ENCODE measurements at places on chromosomes 4 and X. TPM values are rescaled to one million over a fixed set of nuclear protein-coding genes. Genes with fewer than 3 reads are reported as not detected.

Gene CT45A5
- not detected for total RNA-seq

DNA sequence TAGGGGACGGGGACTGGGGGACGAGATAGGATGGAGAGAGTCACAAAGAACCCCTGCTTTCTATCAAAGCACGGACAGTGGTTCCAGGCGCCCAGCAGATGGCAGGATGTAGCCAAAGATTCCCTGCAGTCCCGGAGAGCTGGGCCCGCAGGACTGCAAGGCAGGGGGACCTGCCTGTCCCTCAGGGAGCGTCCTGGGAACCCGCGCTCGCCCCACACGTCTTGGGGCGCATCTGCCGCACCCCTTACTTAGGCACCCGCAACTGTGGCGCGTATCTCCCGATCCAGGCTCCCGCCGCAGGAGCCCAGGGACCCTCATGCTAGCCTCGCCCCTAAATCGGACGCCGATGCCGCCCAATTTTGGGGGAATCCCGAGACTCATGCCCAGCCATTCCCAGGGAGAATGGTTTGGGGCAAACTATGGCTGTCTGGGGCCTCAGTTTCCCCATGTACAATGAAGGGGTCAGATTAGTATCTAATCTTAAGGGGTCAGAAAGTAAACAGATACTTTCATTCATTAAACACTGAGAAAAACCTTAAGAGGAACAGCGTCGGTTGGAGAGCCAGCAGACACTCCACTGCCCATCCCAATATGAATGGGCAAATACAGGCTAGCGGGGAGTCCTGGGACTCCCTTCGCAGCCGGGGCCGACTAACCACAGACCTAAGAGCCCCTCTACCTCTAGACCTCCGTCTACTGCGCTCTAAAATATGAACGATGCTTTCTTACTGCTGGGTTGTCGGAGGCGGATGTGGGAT lies 581 bp upstream of the STK32B start:
- DNase-seq, result no peak
- H3K4me3 ChIP-seq, result no peak overlapping the region
- H3K36me3 ChIP-seq, result no peaks in the 10 kb centered on the region
- H3K27ac ChIP-seq, result no peak overlapping the region
- H3K27me3 ChIP-seq, result peaks cover 9% of the 10 kb centered on the region
- no peaks in the 10 kb centered on the region for H3K4me1 ChIP-seq

DNA sequence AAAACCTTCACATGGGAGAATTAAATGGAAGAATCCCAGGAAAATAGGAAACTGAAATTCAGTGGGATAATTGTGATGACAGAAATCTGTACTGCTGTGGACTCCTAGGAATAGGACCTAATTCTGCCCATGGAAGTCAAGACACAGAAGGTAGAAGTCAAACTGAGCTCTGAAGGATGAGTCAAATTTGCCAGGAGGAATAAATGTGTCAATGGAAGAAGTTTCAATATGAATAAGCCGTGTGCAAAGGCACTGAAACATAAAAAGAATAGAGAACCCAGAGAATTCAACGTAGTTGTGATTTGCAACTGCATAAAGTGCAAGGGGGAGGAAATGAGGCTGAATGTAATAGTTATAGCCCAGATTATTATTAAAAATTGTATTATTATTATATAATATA lies 11.6 kb downstream of the ENAM start:
- H3K27ac ChIP-seq, result no peak overlapping the region
- no peaks in the 10 kb centered on the region for H3K4me1 ChIP-seq
- no peaks in the 10 kb centered on the region for H3K27me3 ChIP-seq
- no peak overlapping the region for H3K4me3 ChIP-seq

DNA sequence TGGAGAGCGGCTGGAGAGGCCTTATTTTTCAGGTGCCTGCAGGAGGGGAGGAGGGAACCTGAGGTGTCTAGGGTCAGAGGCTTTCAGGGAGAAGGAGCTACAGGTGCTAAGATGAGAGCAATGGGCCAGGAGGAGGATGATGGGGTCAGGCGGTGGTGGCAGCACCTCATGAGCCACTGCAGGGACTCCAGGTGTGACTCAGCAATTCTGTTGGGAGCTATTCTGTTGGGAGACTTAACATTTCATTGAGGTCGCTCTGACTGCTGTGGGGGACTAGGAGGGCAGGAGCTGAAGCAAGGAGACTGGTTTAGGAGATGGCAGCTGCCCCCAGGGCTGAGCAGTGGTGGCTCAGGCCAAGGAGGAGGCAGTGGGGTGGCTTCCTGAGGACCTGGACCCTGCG lies 65.0 kb downstream of the CLDN34 start:
- no peak for DNase-seq
- H3K27ac ChIP-seq, result no peak overlapping the region
- H3K4me3 ChIP-seq, result no peak overlapping the region
- H3K4me1 ChIP-seq, result no peaks in the 10 kb centered on the region
- no peaks in the 10 kb centered on the region for H3K36me3 ChIP-seq
- H3K27me3 ChIP-seq, result no peaks in the 10 kb centered on the region

DNA sequence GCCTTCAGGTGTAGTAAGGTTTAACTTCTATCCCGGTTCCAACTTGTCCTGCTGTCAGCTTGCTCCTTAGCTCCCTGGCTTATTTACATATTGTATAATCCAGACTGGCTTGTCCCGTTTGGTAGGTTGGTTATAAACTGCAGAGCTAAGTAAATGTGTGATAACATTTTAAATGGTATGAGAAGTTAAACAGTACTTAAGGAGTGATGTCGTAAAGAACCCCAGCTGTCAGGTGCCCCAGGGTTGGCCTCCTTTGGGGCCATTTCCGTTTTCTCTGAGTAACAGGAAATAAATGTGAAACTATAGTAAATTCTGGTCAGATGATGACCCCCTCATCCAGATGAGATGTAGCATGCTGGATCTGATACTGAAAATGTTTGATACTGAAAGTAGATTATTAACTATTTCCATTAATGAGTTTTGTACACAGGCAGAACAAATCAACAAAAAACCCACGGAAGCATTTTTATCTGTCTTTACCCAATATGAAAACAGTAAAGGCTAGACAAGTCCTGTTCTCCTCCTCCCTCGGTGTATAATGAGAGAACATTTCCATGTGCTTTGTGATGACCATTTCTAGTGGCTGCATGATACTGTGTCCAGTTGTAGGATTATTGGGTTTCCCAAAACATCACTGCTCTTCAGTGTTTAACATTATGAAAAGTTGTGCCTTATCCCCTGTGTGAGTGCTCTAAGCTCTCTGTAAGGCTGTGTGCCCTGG lies 22.4 kb downstream of the GAB1 start:
- H3K27ac ChIP-seq, result no peak overlapping the region
- no peak for DNase-seq
- no peak overlapping the region for H3K4me3 ChIP-seq

GRCh38 chr4:82718162-82718940 lies 80.2 kb downstream of the SCD5 start:
- H3K27ac ChIP-seq, result no peak overlapping the region
- no peak for DNase-seq
- no peaks in the 10 kb centered on the region for H3K4me1 ChIP-seq
- no peak overlapping the region for H3K4me3 ChIP-seq

GRCh38 chr4:105415281-105415744 lies 58.5 kb downstream of the PPA2 start:
- H3K4me3 ChIP-seq, result no peak overlapping the region
- H3K27me3 ChIP-seq, result no peaks in the 10 kb centered on the region
- no peak for DNase-seq
- no peak overlapping the region for H3K27ac ChIP-seq
- no peaks in the 10 kb centered on the region for H3K4me1 ChIP-seq

DNA sequence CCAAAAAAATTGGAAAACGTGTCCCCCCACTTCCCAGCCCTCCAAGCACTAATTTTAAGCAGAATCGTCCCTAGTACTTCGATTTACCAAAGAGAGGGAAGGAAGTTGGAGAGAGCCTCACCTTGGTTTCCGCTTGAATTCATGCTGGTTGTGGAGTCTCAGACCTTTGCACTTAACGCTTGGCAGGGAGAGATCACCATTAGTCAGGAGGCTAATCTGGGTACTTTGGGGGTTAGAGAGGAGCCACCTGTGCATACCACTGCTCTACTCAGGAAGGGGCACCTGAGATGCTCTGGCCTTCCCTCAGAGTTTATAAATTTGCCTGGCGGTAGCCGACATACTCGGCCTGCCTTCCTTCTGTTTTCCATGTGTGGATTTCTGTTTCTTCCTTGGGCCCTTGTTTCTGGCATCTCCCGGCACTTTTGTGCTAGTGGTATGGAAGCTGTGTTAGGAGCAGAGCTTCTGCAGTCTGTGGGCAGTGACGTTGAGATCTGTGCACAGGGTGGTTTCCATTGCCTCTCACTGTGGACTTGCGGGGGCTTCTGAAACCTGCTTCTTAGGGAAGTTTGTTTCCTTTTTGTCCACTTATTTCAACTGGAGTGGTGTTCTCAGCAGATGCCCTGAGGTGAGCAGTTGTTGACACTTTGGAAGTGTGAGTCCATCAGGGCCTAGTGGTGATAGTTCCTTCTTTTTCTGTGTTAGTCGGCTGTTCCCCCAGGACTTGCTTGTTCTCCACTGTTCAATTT lies 104.2 kb downstream of the TMEM131L start:
- H3K4me1 ChIP-seq, result peaks cover 42% of the 10 kb centered on the region
- no peak overlapping the region for H3K4me3 ChIP-seq
- H3K27ac ChIP-seq, result no peak overlapping the region
- H3K36me3 ChIP-seq, result peaks cover 8% of the 10 kb centered on the region
- no peaks in the 10 kb centered on the region for H3K27me3 ChIP-seq

DNA sequence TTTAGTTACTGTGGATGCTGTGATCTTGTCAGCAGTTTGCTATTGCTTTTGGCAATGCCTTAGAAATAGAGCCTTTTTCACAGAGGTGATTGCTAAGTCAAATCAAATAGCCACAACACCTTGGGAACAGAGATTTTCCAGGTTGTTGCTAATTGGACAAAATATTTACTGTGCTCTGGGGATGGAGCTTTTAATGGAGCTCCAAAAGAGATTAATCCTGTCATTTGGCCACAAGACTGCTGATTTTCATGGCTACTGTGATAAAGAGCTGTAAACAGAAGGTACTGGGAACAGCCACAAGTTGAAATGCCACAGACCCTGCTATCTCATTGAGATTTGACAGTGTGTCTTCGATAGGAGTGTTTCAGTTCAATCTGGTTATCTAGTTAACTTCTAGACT lies 1715.2 kb upstream of the ADGRL3 start:
- no peaks in the 10 kb centered on the region for H3K36me3 ChIP-seq
- DNase-seq, result no peak
- no peaks in the 10 kb centered on the region for H3K27me3 ChIP-seq
- no peaks in the 10 kb centered on the region for H3K4me1 ChIP-seq

DNA sequence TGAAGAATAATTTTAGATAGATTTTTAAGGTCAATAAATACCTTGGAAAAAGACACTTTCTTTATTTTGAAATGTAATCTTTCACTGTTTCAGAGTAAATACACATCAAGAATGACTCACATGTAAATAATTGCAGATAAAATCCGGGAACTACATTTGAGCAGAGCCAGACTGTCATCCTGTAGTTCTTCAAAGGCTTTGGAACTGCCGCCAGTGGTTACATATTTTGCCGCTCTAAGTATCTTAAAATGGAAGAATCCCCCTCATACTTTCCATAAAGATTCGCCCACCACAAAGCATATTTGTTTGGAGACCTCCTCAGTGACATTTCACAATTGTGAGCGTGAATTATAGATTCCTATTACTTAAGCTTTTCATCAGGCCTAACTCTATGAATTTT lies 607.8 kb upstream of the ZFP42 start:
- no peak overlapping the region for H3K4me3 ChIP-seq
- no peaks in the 10 kb centered on the region for H3K27me3 ChIP-seq
- no peaks in the 10 kb centered on the region for H3K4me1 ChIP-seq
- no peak overlapping the region for H3K27ac ChIP-seq
- no peaks in the 10 kb centered on the region for H3K36me3 ChIP-seq
- no peak for DNase-seq

- H3K27ac ChIP-seq, result no peak overlapping the region
- H3K36me3 ChIP-seq, result peaks cover 27% of the 10 kb centered on the region
- no peaks in the 10 kb centered on the region for H3K27me3 ChIP-seq
These were observed 14.6 kb downstream of the PHF8 start for GRCh38 chrX:54029529-54030143.

DNA sequence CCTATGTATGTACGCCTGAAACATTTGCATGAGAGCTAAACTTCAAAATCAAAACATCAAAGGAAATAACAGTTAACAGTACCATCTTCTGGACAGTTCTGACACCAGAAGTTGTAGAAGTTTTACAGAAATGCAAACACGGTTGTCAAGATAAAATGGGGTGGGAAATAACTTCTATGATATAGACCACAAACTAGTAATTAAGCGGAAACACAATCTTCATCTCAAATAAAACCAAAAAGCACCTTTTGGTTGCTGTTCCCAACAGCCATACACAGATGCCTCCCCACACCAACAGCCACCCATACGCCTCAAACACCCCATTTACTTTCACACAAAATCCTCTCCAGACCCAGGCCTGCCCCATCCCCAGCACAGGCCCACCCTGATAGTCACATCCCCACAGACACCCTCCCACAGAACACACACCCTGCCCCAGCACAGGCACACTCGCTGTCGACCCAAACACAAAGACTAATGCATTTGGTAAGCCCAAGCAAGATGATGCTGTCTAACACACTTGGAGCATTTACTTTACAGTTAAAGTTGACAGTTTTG lies 64.3 kb downstream of the TAPT1 start:
- H3K4me3 ChIP-seq, result no peak overlapping the region
- no peaks in the 10 kb centered on the region for H3K4me1 ChIP-seq
- H3K36me3 ChIP-seq, result peaks cover 11% of the 10 kb centered on the region
- no peaks in the 10 kb centered on the region for H3K27me3 ChIP-seq
- no peak for DNase-seq

Data from CD8-positive, alpha-beta memory T cell (primary cell).